ENCODE measurements at places on chromosomes 1 and 21.

DNA sequence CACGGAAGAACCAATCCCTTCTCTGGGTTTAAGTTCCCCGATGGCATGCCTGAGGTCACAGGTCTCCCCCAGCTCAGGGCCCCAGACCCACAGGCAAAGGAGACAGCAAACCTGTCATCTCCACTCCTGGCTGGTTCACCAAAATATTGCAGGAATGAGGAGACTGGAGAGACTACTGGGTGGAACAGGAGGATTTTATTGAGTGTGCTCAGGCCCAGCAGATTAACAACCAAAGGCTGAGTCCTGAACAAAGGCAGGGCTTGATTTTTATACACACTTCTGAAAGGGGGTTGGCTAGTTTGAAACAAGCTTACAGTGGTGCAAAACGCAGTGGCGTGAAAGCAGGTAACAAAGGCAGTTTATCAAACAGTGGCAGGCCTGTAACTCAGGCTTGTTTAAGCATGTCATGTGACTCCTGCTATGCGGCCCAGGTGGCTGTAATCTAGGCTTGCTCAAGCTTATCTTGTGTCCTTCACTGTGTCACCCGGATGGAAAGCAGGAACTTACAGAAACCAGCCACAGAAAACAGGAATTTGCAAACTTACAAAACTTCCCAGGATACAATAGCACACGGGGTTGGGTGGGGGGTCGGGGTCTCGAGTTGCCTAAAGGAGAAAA, 27.4 kb upstream of the KCNJ15 start:
- DNase-seq: peak; percentile 40

DNA sequence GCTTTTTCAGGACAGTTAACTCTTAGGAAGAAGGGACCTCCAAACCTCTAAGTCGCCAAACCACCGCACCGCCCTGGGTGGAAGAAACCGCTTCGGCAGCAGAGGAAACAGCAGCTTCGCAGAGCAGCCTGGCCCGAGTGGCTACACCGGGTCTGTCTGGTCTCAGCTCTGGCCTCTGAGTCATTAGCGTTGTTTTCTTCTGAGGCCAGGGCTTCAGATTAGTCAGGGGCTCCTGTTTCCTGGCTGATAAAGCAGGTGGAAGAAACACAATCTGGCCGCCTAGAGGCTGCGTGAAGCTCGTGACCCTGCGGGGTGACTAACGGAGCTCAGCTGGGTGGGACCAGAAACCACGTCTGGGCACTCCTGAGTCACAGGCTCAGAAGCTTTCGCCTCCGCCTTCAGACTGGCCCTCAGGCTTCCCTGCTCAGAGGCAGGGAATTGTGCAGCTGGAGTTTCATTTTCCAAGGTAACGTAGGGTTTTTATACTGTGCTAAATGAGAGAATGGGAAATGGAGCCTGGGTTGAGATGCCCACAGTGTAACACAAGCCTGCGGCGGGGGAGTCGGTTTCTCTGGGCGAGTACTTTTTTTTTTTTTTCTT, 44.9 kb downstream of the CHAF1B start:
- peak; percentile 99 for DNase-seq

- no peak for DNase-seq
Measured at GRCh38 chr1:197948926-197949899, 32.0 kb downstream of the LHX9 start.

GRCh38 chr1:56516539-56517252, 62.7 kb downstream of the PLPP3 start:
- DNase-seq: peak; percentile 48

DNA sequence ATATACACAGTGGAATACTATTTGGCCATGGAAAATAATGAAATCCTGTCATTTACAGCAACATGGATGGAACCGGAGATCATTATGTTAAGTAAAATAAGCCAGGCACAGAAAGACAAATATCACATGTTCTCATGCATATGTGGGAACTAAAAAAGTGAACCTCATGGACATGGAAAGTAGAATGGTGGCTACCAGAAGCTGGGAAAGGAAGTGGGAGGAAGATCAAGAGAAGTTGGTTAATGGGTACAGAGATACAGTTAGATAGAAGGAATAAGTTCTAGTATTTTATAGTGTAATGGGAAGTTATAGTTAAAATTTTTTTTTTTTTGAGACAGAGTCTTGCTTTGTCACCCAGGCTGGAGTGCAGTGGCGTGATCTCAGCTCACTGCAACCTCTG, 34.8 kb upstream of the CREG1 start:
- DNase-seq: no peak

GRCh38 chr1:233394860-233395717, 67.6 kb downstream of the MAP3K21 start:
- DNase-seq: peak; percentile 81

- no peak for DNase-seq
Measured at GRCh38 chr1:205542367-205542766, 37.9 kb downstream of the CDK18 start.

GRCh38 chr1:64403331-64403730, 66.6 kb upstream of the CACHD1 start:
- no peak for DNase-seq

GRCh38 chr1:84975035-84975434, 21.9 kb downstream of the MCOLN2 start:
- no peak for DNase-seq

GRCh38 chr1:154730986-154731489, 123.1 kb upstream of the ADAR start:
- DNase-seq: peak; percentile 25

- no peak for DNase-seq
Measured at GRCh38 chr1:24935196-24935526, 5.1 kb upstream of the RUNX3 start.

DNA sequence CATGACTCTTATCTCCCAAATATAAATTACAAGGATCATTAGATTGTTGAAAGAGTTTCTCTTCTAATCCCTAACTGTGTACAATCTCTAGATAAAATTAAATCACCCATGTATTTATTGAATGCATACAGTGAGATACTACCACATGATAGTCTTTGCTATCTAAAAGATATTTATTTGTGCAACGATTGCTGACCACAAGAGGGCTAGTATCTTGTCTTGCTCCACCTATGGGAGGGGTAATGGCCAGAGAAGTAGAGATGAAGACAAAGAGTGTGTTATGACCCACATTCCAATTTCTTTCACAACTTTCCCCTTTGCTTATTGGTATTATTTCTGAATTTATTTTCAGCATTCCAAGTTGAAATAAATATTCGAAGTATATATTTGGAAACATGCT, 13.7 kb downstream of the PYHIN1 start:
- DNase-seq: peak; percentile 20

- no peak for DNase-seq
Measured at GRCh38 chr1:165153182-165153581, 203.3 kb downstream of the LMX1A start.

- no peak for DNase-seq
Measured at GRCh38 chr1:167567663-167568062, 14.1 kb upstream of the CREG1 start.

GRCh38 chr1:12703821-12704451, 12.0 kb upstream of the AADACL3 start:
- no peak for DNase-seq

DNA sequence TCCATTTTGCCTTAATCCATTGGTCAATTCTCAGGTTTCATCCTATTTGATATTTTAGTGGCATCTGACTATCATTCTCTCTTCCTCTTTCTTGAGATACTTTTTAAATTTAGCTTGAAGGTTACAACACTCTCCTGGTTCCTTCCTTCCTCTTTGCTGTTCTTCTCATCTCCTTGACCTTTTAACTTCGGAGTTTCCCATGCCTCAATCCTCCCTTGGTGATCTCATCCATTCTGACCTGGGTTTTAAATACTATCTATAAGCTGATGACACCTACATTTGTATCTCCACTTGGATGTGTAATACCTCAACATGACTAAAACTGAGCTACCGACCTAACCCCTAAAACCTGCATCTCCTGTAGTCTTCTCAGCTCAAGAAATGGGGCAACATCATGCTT, 4.8 kb upstream of the ZNF687 start:
- no peak for DNase-seq

DNA sequence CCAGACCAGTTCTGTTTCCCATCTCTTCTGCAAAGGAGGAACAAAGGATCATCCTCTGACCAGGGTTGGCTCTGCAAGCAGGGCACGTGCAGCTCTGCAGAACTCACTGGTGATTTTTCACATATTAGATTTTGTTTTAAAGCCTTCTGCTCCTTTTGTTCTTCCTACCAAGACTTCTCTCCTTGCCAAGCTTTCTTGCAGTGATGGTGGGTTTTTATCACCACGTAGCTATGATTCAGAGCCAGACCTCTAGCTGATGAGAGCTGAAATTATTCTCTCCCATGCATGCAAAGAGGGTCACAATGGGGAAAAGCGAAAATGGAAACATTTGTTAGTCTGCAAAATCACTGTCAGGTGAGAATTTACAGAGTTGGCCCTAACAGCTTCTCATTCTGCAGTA, 225.2 kb downstream of the KCNH1 start:
- no peak for DNase-seq

DNA sequence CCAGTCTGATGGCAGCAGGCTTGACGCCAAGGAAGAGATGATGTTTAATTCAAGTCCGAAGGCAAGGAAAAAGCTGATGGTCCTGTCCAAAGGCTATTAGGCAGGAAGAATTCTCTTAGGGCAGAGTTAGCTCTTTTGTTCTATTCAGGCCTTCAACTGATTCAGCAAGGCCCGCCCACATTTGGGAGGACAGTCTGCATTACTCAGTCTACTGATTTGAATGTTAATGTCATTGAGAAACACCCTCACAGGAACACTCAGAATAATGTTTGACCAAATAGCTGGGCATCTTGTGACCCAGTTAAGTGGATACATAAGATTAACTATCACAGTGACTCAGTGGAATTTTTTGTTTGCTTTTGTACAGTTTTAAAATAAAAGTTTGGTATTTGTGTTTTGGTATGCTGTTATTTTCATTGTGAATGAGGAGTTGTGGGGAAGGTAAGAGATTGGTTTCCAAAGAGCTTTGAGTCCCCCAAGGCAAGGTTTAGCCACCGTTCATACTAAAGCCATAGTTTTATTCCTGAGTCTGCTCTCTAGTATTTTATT, 1.7 kb upstream of the ZNF691 start:
- DNase-seq: peak; percentile 40

GRCh38 chr1:173925306-173926242, 8.4 kb upstream of the SERPINC1 start:
- no peak for DNase-seq

GRCh38 chr1:214377886-214378285, 96.9 kb downstream of the SMYD2 start:
- no peak for DNase-seq

GRCh38 chr1:109896681-109897080, 14.0 kb upstream of the CSF1 start:
- no peak for DNase-seq

GRCh38 chr1:43934986-43935324, 1.4 kb downstream of the ARTN start:
- DNase-seq: no peak

DNA sequence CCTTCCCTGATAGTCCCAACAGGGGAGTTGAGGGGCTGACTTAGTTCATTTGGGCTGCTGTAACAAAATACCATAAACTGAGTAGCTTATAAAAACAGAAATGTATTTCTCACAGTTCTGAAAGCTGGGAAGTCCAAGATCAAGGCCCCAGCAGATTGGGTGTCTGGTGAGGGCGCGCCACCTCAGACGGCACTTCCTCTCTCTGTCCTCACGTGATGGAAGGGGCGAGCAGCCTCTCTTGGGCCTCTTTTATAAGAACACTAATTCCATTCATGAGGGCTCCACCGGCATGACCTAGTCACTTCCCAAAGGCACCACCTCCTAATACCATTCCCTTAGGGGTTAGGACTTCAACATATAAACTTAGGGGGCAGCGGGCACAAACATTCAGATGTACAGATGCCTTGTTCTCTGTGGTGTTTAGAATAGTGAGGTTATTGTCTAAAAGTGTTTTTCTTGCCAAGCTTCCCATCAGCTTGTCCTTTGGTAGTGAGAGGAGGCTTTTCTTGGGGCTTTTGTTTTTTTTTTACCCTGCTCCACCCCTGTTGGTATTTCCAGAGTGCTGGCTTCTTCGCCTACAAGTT, 20.3 kb downstream of the NIPAL3 start:
- no peak for DNase-seq

DNA sequence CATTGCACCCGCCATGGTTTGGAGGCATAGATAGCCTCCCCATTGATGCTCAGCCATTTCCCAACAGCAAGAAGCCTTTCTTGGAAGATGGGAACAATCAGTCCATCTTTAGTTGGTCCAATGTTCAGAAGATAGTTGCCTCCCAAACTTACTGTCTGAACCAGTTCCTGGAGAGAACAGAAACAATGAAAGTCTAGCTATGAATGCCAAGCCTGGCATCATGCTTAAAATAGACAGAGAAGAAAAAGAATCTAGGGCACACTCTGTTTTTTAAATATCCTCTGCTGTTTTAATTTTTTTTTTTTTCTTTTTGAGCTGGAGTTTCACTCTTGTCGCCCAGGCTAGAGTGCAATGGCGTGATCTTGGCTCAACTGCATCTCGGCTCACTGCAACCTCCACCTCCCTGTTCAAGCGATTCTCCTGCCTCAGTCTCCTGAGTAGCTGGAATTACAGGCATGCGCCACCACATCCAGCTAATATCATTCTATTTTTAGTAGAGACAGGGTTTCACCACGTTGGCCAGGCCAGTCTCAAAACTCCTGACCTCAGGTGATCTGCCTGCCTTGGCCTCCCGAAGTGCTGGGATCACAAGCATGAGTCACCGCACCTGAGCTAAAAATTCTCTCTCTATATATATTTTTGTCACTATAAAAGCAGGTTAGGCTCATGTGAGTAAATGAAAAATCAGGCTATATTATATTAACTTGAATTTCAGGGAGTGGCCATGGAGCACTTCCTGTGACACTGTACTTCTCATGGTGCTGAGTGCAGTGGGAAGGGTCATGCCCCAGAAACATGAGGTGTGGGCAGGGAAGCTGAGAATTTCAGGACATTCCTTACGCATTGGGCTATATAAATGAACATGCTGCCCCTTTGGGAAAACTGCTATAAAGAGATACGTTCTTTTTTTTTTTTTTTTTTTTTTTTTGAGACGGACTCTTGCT, 19.1 kb downstream of the FUCA1 start:
- DNase-seq: no peak

DNA sequence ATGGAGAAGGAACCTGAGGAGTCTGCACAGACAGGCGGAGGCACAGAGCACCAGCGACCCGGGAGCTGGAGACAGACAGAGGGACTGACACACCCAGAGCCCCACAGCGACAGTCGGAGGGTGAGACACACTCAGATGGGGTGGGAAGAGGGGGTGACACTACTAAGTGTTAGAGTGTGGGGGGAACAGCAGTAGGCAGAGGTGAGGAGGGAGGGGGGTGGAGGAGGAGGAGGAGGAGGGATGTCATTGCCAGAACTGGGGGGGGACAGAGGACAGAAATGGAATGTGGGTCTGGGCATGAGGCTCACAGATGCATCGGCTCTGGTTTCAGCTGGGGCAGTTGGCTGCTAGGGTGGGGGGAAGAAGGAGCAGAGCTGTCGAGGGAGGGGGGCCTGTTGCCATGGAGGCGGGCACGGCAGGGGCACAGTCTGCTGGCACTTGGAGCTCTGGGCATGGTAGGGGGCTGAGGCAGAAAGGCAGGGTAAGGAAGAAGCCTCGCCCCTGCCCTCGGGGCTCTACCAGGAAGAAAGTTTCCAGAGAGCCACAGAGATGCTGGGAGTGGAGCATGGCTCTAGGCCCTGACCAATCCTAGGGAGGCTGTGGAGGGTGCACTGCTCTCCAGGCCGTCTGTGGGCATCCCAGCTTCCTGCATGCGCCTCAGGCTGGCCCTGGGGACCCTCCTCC, 37.3 kb downstream of the AHDC1 start:
- no peak for DNase-seq

- DNase-seq: no peak
Measured at GRCh38 chr1:51924455-51924854, 45.9 kb upstream of the NRDC start.

All from MCF 10A (cell line).